ENCODE measurements at places on chromosomes 12 and 14. TPM values are rescaled to one million over a fixed set of nuclear protein-coding genes. Genes with fewer than 3 reads are reported as not detected.

DNA sequence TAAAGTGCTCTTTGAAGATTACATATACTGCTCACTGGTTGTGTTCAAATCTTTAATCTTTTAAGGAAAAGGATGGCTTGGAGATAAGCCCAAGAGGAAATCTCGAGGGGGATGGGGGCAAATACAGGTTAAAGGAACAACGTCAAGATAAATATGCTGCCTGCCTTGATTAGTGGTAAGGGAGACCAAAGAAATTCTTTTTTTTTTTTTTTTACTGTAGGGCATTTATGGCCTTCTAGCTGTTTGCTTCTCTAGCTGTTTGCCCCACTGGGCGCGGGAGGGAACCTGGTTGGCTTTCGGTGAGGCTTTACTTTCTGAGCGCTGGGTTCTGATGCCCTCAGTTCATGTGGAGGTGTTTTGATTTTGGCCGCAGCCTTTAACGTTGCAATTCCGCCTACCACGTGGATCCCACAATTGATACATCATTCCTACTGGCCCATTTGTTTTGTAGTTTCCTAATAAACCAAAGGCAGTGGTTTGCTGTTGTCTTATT is 5.7 kb downstream of the CCND2 start:
- DNase-seq = no peak

CLEC2A gene
- total RNA-seq = not detected

ASCL1 gene
- total RNA-seq = 0.20 TPM

TNS2 gene
- total RNA-seq = 4.5 TPM

DNA sequence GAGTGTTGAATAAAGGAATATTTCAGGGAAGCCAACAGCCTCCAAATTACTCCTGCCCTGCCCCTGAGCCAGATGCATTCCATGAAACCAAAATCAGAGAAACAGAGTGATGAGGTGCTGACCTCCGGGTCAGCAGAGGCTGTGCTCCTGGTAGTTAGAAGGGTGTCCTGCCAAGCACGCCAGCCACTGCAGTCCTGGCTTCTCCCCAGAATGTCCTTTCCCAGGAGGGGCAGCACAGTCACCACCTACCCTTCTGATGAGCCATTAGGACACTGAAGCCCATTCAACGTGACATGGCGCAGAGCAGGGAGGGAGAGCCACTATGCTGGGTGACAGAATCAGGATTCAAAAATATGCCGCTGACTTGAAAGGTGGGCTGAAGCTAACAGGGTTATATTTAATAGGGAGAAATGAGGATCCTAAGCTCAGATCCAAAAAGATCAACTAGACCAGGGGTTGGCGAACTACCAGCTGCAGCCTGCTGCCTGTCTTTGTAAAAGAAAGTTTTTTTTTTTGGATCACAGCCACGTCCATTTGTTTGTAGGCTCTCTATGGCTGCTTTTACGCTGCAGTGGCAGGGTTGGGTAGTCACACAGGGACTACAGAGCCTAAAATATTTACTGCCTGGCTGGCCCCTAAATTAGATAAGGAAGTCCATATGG is 34.5 kb upstream of the PLEK2 start:
- no peak for DNase-seq

DNA sequence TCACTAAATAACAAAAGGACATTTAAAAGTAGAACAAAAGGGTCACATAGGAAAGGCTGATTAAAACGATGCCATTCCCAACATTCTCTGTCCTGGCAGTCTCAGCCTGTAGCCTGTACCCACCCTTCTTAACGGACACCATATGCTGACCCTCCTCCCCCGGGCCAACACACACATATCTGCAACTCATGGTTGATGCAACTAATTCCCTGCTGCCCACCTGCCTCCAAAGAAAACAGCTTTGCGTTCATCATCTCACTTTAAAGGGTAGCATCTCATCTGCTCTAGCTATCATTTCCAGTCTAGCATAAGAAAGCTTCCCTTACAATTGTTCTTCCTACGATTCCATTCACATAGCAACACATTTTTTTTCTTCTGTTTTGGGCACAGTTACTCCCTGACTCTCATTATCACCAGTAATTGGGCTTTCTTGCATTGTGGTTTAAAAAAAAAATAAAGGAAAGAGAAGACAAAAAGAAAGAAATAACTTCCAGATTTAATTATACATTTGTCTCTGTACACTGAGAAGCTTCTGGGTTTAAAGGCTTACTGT is 92.9 kb downstream of the KCNC2 start:
- DNase-seq = no peak

DNA sequence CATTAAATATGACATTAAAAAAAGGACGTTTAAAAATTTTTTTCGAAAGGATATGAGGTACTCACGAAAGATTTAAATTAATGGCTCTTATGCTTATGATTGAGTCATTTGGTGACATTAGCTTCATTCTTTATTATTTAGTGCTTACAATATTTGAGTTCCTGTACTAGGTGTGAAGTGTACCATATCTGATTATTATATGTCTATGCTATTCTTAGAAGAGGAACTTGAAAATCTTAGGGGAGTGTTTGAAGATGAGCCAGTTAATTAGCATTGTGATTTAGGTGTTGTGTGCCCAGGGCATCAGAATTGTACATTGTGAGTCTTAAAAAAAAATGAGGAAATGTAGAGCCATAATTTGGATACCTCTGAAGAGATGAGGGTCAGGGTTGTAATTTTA is 118.6 kb downstream of the FUT8 start:
- no peak for DNase-seq

DNA sequence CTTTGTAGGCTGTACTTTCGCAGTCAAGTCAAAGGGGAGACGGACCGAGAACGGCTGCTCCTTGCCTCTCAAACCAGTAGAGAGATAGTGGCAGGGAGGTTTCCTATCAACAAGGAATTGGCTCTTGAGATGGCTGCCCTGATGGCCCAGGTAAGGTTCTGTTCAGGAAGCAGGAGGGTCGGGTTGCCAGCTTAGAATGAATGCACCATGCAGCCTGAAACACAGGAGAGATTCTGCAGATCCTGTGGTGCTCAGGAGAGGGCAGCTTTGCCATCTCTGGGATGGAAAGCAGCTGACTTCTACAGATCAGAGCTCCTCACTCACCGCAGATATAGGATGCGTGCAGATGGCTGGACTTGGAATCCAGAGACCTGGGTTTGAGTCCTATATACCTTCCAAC is 18.0 kb downstream of the PIGH start:
- no peak for DNase-seq

Data from H9 (cell line).